ENCODE measurements at places on chromosomes 7 and 10.
A peak's percentile ranks its signal among the peaks of the same experiment; 100 is the strongest.

GRCh38 chr10:107546284-107546683, 381.8 kb upstream of the SORCS1 start:
- no peak for DNase-seq

GRCh38 chr7:29574659-29575058, 11.0 kb downstream of the PRR15 start:
- DNase-seq: no peak

DNA sequence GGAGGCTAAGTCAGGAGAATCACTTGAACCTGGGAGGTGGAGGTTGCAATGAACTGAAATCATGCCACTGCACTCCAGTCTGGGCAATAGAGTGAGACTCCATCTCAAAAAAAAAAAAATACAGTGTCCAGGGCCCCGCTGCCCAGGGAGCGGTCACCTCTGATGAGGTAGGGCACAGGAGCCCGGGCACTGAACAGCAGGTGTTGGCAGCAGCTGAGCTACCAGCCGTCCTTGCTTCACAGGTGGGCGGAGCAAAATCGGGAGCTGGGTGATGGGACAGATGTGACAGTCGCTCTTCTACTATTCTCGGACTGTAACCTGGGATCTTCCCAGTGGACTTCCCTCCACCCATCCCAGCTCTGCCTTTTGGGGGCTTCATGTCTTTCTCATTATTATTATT, 49.4 kb downstream of the GTF2IRD1 start:
- no peak for DNase-seq

GRCh38 chr7:132430861-132431822, 145.1 kb downstream of the PLXNA4 start:
- DNase-seq: peak; percentile 24

DNA sequence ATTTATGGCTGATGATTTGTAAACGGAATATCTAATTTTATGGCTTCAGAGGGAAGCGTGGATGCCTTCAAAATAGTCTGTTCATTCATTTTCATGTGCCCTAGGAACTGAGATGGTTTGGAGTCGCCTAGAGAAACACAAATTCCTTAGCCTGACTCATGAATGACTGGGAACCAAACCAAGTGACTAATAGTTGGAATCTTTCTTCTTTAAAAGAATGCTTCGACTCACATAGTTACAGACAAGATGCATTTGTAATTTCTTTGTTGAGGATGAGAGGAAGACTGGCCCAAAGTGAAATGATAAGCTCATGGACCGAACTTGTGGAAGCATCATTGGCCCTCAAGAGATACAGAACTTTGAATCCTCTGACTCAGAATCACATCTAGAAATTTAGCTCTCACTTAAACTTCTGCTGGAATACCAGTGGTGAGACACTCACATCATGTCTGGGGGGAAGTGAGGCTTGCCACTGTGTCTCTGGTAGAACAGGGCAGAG, 1107.2 kb downstream of the NRG3 start:
- DNase-seq: no peak

DNA sequence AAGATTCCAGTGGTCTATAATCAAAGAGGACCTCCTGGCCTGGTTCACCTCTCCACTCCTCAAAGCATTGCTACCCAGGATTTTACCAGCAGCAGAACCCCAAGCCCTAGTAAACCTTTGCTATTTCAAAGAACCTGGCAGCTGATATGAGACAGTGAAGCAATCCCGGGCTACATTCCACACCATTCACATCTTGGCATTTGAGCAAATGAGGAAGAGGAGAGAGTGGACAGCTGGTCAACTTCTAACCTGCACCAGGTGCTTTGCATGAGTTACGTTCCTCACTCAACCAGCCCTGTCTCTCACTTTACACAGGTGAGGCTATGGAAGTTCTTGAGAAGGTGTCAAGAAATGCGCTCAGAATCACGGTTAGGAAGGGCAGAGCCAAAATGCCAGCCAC, 1.1 kb downstream of the CCDC3 start:
- DNase-seq: no peak

GRCh38 chr7:132630834-132631233, 54.6 kb upstream of the PLXNA4 start:
- no peak for DNase-seq

DNA sequence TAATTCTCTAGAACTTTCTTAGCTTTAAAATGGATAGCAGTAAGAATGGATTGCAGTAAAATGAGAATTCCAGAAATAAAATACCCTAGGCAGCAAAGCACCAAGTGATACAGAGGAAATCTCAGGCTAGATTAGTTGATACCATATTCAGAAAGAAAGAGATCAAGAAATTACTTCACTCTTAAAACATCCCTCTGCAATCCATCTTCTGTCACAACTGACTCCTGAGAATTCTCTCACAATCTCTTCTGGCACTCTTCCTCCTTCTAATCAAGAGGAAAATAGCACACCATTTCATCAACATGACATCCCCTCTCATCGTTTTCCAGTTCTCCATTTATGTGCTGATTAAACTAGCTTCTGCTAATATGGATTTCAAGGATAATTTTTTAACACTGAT, 42.2 kb upstream of the LAMB1 start:
- no peak for DNase-seq

- DNase-seq: no peak
Observed at GRCh38 chr10:35946556-35946955, 304.5 kb upstream of the FZD8 start.

DNA sequence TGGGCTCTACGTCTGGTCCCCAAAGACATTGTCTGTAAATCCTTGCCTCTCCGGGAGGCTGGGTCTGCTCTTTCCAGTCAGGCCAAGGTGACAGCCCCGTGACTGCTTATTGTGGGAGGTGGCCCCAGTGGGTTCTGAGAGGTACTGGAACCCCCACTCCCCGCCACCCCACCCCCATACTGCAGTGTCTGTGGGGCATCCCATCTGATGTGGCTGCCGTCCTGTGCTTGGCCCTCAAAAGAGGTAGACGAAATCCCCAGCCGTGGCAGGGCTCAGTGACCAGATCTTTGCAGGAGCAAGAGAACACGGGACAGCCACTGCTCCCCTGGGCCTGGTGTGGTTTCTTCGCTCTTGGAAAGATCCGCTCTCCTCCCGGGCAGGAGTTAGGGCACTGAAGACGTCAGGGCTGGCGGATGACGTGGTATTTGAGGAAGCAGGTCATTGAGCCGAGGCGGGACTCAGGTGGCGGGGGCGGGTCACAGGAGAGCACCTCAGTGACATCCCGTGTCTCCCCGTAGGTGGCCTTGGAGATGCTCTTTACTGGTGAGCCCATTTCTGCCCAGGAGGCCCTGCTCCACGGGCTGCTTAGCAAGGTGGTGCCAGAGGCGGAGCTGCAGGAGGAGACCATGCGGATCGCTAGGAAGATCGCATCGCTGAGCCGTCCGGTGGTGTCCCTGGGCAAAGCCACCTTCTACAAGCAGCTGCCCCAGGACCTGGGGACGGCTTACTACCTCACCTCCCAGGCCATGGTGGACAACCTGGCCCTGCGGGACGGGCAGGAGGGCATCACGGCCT, 20.7 kb downstream of the ECHDC3 start:
- no peak for DNase-seq

DNA sequence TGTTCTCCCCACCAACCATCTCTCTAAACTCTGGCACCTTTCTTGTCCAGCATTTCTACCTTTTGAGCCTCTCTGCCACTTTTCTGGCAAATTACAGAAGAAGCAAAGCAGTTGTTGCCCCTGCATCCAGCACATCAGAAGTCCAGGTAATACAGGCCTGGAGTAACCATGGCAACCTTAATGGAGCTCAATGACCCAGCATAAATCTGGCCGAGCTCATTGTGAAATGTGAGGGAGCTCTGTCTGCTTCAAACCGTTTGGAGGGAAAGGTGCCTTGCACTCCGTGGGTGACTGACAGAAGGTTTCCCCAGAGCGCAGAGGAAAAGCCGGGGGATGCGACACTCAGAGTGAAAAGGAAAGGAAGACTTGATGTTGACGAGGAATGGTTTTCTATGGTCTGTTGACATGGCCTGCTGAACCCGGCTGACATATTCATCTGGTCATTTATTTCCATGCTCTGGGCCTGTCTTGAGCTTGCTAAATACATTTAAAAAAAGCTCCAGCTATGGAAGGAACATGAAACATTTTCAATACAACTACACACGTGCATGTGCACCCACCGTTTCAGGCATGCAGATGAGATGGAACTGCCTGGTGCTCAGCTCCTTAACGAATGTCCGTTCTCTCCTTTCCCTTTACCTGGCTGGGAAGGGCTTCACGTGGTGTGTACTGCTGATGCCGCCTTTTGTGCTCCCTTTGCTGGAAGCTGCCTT, 74.9 kb downstream of the ADRA2A start:
- no peak for DNase-seq

- DNase-seq: no peak
Observed at GRCh38 chr10:132162021-132162531, 24.7 kb upstream of the DPYSL4 start.

- no peak for DNase-seq
Observed at GRCh38 chr7:134770676-134771075, 8.8 kb upstream of the CALD1 start.

- no peak for DNase-seq
Observed at GRCh38 chr10:89669985-89670384, 24.9 kb upstream of the PANK1 start.

GRCh38 chr10:44947371-44948152, 12.0 kb upstream of the RASSF4 start:
- no peak for DNase-seq

DNA sequence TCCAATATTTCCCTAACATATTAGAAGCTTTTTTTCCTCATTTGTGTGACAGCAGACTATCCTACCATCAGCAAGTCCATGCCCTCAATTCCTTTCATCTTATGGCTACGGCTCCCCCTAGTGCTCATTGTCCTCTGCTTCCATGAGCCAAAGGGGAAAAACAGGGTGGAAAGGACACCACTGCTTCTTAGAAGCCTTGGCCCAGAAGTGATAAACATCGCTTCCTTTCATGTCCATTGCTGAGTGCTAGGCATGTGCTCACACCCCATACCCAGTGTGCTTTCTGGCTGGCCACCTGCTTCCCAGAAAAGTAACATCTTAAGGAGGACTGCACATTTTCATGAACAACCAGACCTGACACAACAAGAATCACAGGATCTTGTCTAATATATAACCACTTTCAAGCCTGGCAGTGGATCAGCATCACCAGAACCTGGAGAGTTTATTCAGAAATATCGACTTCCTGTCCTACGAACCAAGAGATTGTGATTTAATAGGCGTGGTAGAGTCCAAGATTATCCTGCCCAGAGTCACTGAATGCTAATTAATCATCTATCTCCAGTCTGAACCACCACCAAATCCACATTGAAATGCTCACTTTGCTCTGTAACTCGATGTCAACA, 650.5 kb upstream of the SORCS1 start:
- no peak for DNase-seq

GRCh38 chr7:145169908-145170307, 334.1 kb upstream of the TPK1 start:
- no peak for DNase-seq

DNA sequence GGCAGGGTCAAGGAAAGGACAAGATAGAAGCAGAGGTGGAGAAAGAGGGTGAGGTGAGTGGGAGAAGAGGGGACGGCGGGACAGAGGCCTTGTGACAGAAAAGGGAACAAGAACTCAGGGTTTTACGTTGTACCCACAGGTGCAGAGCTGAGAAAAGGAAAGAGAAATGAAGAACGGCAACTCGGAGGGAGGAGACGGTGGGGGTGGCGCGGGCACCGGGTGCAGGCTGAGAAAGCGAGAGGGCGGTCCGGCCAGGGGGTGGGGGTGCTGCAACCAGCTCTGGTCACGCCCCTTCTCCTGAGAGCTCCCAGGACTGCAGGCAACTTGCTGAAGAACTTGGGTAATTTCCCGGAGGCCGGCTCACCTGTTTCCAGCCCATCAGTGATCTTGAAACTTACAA, 65.3 kb downstream of the CARD11 start:
- peak; percentile 38 for DNase-seq

- no peak for DNase-seq
Observed at GRCh38 chr7:118219157-118219512, 5.4 kb upstream of the ANKRD7 start.

DNA sequence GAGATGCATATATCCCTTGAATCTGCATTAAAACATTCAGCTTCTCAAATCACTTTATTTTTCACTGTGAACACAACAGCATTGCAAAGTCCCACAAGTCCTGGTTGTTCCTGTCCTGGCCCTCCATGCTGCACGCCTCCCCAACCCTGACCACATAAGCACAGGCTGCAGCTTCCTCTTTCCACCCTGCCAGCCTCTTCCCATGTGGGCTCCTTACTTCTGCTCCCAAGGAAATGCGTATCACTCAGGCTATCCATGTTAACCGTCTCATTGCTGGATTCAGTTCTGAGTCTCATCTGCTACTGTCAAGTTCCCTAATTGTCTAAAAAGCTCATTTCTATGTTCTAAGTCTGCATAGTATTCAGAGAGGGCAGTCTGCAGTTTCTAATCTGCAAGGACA, 89.7 kb upstream of the ZPBP start:
- DNase-seq: no peak

DNA sequence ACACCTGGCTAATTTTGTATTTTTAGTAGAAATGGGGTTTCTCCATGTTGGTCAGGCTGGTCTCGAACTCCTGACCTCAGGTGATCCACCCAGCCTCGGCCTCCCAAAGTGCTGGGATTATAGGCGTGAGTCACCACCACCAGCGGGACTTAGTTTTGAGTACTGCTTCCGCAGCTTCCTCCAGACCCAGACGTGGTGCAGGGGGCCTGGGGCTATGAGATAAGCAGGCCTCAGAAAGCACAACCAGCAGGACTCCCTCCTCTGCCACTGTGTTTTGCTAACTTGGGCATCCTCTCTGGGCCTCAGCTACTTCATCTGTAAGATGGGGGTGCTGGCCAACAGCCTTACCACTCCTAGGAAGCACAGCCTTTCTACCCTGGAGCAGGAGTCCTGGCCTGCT, 37.8 kb downstream of the GOLGA7B start:
- no peak for DNase-seq

- no peak for DNase-seq
Observed at GRCh38 chr10:65500716-65501115, 1425.1 kb upstream of the LRRTM3 start.

- no peak for DNase-seq
Observed at GRCh38 chr10:121818599-121818998, 109.2 kb downstream of the ATE1 start.

- no peak for DNase-seq
Observed at GRCh38 chr10:18501198-18501597, 150.2 kb downstream of the NSUN6 start.

DNA sequence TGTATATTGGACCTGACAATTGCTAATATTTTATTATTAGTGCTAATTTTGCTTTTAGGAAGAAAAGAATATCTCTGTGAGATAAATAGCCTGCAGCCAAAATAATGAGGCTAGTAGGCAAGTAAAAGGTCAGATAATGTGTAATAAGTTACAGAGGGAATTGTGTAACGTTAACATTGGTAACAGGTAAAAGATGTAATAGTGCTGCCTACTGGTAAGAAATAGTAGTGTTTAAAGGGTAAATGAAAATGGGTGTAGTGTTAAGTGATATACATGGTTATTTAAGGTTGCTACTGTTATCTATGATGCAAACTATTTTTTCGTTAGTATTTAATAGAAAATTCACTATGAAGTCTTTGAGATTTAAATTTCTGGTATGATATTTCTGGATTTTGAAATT, 9.2 kb upstream of the FOXP2 start:
- DNase-seq: no peak
